ENCODE measurements at places on chromosomes 2 and 18.

DNA sequence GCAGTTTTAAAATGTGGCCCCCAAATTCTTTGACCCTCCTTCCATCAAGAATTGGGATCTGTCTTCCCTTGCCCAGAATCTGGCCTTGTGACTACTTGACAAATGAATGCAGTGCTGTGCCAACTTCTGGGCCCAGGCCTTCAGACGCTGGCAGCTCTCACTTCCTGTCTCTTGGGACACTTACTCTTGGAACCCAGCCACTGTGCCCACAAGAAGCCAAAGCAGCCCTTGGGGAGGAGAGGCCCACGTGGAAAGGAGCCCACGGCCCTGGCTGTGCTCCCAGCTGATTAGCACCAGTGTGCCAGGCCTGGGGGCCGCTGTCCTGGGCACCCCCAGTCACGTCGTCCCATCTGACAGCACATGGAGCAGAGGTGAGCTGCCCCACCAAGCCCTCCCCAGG lies 56.6 kb downstream of the RPL37A start:
- peak; percentile 56 for DNase-seq

DNA sequence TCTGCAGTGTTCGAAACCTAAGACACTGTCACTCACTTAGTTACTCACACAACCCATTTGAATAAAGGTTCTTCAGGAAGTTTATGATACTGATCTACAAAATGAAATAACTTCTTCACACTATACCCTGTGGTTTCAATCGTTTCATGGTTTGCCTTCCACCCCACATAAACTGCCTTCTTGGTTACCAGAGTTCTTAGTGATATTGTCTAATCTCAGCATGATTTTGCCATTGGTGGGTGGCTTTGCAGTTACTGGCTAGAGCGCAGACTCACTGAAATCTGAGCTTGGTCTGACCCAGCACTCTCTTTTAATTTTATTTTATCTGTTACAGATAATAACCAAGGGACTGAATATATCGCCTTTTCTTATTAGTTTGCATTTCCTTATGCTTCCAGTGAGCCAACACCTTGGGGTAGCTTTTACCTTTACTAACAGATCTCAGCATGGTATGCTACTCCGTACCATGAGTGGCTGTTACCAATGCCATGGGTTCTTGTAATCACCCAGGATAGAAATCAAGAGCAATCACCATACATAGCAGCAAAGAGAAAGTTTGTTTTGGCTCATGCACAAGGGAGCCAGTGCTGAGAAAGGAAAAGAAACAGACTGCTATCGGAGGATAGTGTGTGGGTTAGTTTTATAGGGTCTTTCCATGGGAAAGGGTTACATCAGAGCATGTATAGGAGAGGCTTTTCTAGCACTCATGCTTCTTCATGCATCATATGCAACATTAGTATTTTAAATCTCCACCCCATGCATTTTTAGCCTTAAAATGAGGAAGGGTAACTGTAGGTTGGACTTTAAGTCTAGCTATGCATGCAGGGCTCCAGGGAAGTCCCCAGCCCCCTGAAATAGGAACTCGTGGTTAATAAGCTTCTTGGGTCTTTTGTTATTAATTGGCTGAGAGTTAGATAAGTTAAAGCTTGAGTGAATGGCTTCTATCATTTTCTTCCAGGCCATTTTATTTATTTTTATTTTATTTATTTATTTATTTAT lies 33.3 kb downstream of the ANXA4 start:
- no peak for DNase-seq

GRCh38 chr2:230472621-230473018 lies 56.6 kb downstream of the SP100 start:
- DNase-seq: no peak

- no peak for DNase-seq
Observed at GRCh38 chr2:241519669-241520068, 11.3 kb upstream of the STK25 start.
